Left renal cortex interstitium (tissue), 4 donors: ENCODE measurements at places on chromosomes 16 and 17.

GRCh38 chr16:1527836-1528811 is 5.3 kb upstream of the TMEM204 start:
- no peak for DNase-seq

DNA sequence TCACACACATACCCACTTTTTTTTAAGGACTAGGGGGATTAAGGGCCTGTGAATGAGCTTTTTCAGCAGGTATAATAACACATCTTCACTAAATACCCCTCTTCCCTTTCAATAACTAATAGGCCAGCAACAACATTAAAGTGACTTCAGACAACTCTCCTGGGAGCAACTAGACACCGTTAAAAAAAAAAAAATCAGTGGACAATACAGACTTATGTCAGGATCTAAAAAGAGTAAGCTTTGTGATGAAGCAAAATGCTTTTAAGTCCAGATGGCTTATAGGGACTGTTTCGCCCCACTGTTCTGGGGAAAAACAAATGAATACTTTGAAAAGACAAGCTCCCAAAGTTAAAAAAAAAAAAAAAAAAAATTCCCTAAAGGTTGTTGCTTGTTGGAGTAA is 29.0 kb downstream of the SPAG9 start:
- no peak for DNase-seq

- no peak for DNase-seq
Measured at GRCh38 chr17:82440469-82440981, 10.0 kb downstream of the CYBC1 start.

- DNase-seq, result peak; percentile 90
Measured at GRCh38 chr16:80540516-80541305, at the start of gene DYNLRB2. Gene DYNLRB2, plus strand, starts transcription at chr16:80540993. Its CDS starts 84 bp downstream, at chr16:80541077.

- no peak for DNase-seq
Measured at GRCh38 chr16:58284469-58284868, 10.4 kb downstream of the PRSS54 start.

DNA sequence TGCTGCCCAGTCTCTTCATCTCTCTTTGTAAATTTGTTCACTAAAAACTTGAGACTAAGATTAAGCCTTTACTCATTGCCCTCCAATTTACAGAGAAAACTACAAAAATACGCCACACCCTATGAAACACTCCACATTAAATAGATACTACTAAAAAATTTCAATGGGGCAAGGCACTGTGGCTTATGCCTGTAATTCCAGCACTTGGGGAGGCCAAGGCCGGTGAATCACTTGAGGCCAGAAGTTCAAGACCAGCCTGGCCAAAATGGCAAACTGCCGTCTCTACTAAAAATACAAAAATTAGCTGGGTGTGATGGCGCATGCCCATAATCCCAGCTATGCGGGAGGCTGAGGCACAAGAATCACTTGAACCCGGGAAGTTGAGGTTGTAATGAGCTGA is 3.8 kb downstream of the UBE2O start:
- no peak for DNase-seq

GRCh38 chr16:49932946-49933345 is 77.0 kb upstream of the ZNF423 start:
- no peak for DNase-seq

- DNase-seq, result no peak
Measured at GRCh38 chr16:30947541-30947858, 1.4 kb upstream of the ORAI3 start.

- no peak for DNase-seq
Measured at GRCh38 chr16:23131931-23132621, 17.2 kb downstream of the USP31 start.

GRCh38 chr17:40511667-40512220 is 10.3 kb upstream of the TNS4 start:
- no peak for DNase-seq

GRCh38 chr17:17748179-17748578 is 66.9 kb downstream of the RAI1 start:
- DNase-seq, result no peak

DNA sequence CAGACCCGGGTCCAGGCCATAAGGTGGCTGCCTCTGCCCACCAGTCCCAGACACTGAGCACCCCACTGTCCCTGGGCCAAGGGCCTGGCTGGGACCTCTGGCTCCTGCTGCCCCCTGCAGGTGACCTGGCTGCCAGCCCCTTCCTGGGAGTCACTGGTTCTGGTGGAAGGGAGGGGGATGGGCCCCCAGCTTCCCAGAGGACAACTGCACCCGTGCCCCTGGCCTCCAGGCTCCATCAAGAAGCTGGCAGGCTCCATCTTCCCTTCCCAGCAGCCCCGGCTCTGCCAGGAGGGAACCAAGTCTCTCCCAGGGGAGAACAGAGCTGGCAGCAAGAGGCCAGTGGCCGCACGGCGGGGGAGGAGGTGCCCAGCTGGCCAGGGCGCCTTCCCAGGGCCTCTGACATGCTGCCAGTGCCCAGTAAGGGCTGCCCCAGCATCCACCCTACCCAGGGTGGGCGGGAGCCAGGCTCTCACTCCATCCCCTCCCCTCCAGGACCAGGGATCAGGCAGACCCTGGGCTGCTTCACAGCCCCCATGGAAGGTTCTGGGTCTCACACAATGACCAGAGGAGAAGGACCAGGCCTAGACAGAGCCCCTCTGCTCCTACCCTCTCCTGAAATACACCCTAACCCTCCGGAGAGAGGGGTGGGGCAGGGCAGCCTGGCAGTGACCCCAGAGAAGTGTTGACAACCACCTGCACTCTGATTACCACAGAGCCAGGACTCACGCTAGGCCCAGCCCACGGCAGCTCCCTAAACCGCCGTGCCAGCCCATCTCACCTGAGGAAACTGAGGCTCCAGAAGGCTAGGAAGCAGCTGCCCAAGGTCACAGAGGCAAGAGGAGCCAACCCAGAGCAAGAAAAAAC is 3.6 kb downstream of the CLUH start:
- no peak for DNase-seq

DNA sequence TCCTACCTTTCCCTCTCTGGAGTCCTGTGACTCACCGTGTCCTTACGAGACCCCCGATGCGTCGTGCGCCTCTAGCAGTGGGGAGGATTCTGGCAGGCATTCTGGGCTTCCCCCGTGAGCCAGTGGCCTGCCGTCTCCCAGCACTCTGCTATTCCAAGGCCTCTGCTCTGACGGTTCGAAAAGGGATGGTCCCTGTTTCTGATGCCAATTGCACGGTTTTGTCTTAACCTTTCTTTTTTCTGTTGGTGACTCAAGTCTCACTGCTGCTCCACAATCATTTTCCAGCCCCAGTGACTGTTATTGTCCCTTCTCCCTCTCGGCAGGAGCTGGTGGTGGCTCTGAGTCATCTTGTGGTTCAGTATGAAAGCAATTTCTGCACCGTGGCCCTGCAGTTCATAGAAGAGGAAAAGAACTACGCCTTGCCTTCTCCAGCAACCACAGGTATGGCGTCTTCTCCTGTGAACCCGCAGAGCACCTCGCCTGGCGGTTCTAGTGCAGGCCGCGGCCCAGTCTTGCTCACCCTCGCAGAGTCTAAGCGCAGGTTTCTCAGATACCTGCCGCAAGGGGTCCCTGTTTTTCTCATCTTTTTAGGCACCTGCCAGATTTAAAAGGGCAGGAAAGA is 100.1 kb upstream of the CHMP6 start:
- no peak for DNase-seq

DNA sequence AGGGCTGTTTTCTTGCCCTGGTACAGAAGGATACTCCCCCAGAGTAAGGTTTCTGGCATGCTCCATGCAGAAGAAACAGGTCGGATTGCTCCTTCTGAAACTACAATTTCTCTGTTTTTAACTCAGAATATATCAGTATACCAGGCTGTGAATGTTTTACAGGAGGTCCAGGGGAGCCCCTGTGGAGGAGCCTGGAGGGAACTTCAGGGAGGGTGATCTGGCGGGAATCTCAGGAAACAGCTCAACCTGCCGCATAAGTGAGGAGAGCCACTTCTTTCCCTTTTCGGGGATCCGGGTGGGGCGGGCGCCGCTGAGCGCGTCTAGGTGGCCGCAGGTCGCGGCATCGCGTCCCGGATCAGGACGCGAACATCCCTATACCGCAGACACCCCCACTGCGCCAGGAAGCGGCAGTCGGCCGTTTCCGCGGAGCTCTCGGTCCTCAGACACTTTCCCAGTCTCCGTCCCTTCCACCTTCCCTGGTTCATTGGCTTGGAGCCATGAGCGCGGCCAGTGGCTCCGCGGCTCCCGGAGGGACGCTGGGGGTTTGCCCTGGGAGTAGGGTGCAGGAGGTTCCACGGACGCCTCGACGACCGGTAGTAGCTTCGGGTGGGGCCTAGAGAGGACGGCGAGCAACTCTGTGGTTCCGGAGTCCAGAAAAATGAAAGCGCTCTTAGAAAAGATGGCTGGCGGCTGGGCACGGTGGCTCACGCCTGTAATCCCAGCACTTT is 3.1 kb upstream of the ZNF764 start:
- no peak for DNase-seq

DNA sequence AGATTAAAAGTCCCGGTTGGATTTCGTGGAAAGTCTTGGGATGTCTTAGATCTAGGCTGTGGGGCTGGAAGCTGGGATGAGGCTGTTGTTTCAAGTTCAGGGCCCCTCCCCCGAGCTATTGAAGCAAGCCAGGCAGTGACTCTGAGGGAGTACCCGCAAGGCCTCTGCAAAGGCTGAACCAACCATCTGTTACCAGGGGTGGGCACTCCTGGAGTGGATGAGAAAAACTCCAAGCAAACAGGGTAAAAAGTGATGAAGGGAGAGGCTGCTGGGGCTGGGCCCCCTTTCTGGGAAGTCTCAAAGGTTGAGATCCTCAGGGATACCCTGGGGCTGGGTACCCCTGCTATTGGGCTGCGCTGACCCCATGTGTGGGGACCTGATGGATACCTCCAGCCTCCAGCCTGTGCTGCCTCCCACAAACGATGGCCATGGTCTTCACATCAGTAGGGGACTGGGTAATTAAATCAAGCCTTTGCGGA is 82.4 kb upstream of the KIFC3 start:
- DNase-seq, result no peak

DNA sequence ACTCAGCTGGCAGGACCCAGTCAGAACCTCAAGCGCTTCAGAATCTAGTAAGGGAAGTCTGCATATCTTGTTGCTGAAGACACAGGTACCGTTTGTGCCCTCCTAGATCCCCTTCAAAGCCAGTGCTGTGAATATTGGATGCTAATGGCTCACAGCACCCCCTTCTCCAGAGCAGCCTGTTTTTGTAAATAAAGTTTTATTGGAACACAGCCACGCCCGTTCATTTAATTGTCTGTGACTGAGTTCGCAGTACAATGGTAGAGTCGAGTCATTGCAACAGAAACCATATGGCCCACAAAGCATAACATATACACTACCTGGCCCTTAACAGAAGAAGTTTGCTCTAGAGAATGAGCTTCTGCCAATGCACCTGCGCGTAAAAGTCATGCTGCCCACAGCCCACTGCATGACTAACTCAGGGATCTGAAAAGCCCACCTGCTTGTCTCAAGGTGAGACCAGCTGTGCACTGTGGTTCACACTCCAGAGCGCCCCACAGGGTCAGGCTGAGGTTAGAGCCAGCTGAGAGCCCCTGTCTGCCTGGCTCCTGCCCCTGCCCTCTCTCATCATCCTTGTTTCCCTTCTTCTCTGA is 48.8 kb downstream of the AIPL1 start:
- DNase-seq, result no peak

DNA sequence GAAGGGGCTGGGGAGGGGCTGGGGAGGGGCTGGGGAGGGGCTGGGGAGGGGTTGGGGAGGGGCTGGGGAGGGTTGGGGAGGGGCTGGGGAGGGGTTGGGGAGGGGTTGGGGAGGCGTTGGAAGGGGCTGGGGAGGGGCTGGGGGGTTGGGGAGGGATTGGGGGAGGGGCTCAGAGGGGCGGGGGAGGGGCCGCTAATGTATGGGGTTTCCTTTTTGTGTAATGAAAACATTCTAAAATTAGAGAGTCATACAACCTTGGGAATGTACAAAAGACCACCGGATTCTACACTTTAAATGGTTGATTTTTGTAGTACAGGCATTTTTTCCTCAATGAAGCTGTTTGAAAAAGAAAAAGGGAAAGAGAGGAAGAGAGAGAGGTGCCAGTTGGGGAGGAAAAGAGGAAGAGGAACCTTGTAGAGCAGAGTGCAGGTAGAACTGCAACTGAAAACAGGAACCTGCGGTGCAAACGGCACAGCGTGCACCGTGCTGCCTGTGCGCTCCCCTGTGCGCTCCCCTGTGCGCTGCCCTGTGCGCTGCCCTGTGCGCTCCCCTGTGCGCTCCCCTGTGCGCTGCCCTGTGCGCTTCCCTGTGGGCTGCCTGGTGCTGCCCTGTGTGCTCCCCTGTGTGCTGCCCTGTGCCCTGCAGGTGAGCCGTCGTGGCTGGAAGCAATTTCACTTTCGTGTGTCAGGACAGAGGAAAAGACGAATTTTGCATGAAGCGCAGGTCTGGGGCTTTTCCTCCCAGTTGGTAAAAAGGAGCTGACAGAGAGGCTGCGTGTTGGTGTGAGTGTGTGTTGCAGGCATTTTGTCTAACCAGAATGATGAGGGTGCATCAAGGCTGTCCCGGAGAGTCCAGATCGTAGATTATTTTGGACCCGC is 40.8 kb downstream of the METRNL start:
- DNase-seq, result no peak

DNA sequence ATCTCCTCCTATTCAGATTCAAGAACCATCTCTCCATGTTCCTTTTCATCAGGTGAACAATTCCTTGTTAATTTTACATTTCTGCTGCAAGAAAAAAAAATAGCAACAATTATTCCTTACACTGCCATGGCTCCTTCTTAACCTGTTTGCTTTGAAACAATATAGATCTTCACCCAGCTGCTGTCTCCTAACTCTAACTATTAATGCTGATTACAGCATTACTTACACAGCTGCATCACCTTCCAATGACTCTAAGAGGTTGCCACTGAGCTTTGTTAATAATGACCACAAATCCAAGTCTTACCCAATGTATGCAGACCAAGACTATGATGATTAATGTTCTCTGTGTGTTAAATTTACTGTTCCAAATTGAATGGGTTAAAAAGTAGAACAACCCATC is 541.4 kb downstream of the TOX3 start:
- DNase-seq, result no peak

DNA sequence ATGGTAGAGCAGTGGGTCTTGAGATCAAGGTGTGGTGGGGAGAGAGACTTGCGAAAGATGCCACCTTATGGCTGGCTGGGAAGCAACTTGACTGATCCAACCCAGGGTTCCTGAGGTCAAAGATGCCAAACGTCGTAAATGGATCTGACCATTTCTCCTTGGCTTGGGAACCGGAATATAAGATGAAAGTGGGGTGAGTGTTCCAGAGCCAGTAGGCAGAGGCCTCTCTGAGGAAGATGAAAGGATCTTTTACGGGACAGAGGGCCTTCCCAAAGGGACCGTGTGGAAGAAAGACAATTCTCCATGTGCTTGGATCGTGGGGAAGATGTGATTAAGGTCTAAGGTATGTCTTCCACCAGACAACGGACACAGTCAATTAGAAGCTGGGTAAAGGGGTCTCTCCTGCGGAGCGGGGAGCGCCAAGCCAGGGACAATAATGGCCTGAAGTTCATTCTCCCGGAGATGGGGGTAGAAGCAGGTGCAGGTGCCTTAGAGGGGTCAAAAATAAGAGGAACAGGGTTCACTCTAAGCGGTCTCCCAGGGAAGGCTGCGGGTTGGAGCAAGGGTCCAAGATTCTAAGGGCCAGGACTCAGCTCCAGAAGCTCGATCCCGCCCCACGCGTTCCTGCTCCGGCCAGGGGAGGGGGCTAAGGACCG is 800 bp downstream of the FXR2 start:
- no peak for DNase-seq

- DNase-seq, result no peak
Measured at GRCh38 chr17:82243648-82244412, 15.0 kb downstream of the SLC16A3 start.
